ENCODE measurements at places on chromosomes 3 and 15.

DNA sequence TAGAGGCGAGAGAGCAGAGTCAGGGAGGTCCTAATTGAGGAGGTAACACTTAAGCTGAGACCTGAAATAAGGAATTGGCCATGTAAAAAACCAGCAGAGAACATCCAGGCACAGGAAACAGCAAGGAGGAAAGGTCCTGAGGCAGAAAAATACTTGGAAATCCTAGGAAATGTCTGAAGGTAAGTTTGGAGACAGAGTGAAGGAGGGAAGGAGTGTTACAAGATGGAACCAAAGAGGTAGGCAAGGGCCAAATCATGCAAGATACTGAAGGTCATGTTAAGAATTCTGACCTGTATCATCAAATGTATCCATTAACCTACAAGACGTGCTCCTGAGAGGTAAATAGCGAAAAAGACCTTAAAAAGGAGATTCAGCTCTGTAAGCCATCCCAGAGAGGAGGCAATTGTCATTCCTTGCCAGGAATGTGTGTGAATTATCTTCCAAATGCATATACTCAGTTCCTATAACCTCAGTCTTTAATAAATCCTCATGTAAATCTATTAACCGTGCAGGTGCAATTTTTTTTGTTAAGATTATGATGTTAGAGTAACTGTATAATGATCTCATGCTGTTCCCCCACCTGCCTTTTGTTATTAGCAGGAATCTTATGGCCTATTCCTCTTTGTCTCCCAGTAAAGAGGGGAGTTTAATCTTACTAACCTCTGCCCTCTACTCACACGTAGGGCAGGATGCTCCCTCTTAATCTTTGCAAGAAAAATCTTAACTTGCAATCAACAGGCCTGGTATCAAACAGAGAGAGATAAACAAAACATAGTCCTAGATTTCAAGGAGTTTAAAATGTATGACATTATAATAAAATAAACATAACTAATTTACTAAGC, 166.9 kb downstream of the ULK4 start:
- DNase-seq, result no peak

GRCh38 chr3:16374935-16375245, 109.9 kb downstream of the OXNAD1 start:
- DNase-seq, result no peak

- no peak for DNase-seq
These were observed 29.0 kb upstream of the NR2C2 start for GRCh38 chr3:14918356-14918860.

DNA sequence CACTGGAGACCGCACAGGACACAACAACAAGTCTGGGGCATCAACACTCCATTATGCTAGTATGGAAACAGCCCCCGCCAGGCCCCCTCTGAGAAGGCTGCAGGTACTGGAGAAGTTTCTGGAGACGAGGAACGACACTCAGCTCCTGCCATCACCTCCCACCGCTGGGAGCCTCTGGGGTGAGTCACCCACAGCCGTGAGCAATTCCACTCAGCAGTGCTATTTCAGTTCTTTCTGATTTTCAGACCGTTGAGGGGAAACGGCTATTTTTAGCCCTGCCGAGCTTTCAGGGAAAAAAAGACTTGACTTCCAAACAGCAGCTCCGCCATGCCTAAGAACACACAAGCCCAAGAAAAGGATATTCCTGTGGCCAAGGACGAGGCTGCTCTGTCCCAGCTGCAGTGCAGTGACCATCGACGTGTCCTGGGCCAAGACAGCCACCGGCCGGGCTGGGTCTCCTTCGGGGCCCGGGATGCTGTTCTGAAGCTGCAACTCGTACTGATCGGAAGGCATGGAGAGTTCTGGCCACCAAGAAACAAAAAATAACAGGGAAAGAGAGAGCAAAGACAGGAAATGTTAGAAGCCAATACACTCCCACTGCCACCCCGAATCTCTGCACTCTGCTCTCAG, 40.8 kb downstream of the NUP210 start:
- no peak for DNase-seq

- DNase-seq, result no peak
These were observed 27.1 kb upstream of the RORA start for GRCh38 chr15:61256231-61256630.

DNA sequence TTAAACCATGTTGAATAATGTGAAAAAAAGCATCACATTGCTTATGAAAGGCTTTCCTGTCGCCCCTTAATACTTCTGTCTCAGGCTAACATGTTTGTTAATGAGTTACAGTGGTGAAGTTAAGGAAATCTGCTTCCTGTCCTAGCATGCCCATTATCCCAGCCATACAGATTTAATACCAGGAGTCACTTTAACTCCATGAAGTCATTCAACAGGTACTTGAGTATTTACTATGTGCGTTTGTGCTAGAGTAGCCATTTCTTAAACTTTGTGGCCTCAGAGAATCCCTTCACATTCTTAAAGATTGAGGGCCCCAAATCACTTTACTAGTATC, 10.1 kb upstream of the SETD5 start:
- no peak for DNase-seq

- DNase-seq, result no peak
These were observed 72.9 kb downstream of the TM4SF4 start for GRCh38 chr3:149547413-149547812.

DNA sequence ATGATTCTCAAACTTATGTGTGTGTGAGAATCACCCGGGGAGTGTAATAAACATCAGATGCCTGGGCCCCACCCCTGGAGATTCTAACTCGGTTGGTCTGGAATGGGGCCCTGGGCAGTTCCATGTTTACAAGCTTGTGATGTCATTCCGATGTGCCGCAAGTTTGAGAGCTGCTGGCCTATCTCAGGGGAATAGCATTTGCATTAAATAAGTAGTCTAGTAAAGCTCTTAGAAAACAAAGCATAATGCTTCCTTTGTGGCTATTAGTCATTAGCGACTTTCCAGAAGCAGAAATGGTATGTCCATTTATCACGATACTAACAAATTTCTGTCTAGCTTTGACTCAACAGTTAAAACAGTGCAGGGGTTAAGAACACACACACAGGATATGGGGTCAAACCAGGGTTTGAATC, 20.9 kb downstream of the PGBD4 start:
- DNase-seq, result no peak

DNA sequence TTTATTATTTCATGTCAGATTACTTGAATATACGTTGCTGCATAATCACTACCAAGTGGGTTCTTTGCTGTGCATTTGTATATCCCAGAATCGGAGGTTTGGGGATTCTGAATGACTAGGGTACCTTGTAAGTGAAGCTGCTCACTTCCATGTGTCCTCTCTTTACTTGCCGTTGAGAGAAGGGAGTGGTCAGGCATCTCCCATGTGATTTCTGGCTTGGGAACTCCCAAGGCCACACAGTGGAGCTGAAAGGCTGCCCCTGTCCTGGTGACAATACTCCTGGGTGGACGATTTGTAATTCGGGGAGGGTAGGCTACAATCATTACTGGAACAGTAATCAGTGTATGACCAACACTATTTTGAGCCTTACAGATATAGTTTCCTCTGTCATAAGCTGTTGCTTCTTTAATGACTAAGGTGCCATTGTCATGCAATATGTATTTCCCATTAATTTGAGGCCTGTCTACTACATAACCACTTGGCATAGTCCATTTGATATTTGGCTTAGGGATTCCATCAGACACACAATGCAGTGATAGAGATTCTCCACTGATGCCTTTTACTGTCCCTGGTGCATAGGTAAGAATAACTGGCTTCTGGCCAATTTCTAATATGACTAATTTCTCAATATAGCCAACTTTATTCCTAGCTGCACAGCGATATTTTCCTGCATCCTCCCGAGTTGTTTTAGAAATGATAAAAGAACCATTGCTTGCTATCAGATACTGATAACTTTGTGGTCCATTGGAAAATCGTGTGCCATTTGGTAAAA, 24.0 kb downstream of the IGSF10 start:
- DNase-seq, result no peak

GRCh38 chr15:25789211-25789610, 73.9 kb downstream of the ATP10A start:
- no peak for DNase-seq

DNA sequence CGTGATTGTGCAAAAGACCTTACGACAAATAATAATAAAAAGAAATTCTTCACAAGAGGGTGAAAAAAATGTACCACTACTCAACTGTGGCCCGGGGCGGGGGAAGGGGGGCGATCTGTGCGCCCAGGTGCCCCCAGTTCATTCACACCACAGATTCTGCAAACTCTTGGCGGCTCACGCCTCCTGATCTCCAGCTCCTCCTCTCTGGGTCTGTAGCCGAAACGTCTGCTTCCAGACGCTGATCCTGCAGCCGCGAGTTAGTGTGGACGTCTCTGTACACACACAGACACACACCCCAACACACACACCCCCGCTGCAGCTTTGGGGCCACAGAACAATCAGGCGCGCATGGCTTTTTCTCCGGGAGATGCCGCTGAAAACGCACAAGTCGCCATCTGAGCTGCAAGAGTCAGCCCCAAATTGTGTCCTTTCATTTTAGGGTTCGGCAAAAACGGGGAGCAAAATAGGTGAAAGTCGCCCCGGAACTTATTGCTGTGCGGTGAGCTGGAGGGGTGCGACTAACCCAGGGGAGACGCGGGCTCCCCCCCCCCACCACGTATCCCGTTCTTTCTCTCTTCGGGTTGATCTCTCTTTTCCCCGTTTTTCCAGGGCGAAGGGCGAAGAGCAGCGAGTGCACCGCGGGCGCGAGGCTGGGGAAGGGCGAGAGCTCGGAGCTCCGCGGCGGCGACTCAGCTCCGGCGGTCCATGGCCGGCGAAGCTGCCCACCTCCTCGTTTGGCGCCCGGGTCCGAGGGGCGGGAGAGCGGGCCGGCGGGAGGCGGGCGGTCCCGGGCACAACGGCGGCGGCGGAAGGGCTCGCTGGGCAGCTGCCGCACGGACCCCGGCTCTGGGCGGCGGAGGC, 505 bp upstream of the WNT5A start:
- DNase-seq, result no peak

GRCh38 chr15:54282228-54282836, 304.1 kb downstream of the UNC13C start:
- no peak for DNase-seq

DNA sequence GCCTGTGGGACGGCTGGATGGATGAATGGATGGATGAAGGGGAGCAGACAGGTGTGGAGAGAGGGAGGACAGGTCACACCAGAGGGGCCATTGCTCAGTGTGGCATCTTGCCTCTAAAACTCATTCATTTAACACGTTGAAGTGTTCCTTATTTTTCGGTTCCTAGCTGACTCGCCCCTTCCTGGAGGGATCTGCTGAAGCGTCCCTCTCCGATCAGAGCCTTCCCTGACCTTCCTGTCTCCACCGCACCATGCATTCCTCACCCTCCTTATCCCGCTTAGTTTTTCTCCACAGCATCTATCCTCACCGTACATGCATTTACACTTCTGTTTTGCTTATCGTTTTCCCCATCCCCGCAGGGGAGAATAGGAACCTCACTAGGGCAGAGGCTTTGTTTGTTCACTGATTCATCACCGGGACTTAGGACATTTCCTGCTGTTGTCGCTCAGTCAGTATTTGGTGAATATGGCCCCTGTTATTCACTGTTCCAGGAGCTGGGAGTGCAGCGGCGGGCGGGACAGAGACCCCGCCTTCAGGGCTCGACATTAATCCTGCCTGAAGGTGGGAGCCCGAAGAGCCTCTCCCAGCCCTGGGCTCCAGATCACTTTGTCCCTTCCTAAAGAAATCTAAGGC, 32.0 kb downstream of the FOXL2 start:
- no peak for DNase-seq

- DNase-seq, result no peak
These were observed 54.8 kb downstream of the SLC7A14 start for GRCh38 chr3:170531054-170531453.

- DNase-seq, result no peak
These were observed 138.7 kb downstream of the PEX5L start for GRCh38 chr3:179898024-179898423.

GRCh38 chr15:41810651-41811431, 17.1 kb upstream of the JMJD7 start:
- no peak for DNase-seq

DNA sequence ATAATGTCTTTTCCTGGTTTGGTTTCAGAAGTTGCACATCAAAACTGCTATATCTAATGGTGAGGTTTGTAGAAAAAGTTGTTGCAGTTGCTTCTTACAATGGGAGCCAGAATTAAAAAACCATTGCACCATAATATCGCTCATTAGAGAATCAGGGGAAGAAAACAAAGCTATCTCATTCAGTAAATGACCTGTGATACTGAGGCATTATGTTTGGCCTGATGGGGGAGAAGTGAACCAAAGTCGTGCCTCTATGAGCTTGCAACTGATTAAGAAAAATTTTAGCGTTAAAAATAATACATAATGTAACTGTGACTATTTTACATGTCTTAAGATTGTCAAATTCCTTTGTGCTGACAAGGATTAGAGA, 60.2 kb upstream of the ARHGEF26 start:
- no peak for DNase-seq
